ENCODE measurements at places on chromosomes 6 and 20. TPM values are rescaled to one million over a fixed set of nuclear protein-coding genes. Genes with fewer than 3 reads are reported as not detected.

DNA sequence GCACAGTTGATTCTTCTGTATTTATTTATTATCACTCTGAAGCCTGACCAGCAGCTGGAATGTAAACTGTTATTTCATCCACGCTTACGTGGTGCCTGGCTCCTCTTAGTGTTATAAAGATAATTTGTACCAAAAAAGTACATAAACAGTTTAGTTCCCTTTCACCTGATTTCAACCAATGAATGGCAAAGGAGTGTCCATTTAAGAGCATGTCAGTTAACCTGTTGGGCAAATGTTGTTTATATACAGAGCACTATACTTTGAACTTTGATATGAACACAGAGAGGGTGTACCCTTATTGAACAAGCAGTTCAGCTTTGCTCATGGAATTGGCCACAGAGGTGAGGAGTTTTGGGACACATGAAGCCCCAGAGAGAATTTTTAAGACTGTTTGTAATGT is 7.2 kb upstream of the CTCFL start:
- no peak for DNase-seq

The TNF gene
- 18.5 TPM for total RNA-seq

GRCh38 chr6:154847318-154847717 is 114.1 kb downstream of the SCAF8 start:
- DNase-seq = no peak

The NT5E gene
- 30.7 TPM for total RNA-seq

GRCh38 chr20:38156888-38157634 is 8.0 kb downstream of the TGM2 start:
- no peak for DNase-seq

DNA sequence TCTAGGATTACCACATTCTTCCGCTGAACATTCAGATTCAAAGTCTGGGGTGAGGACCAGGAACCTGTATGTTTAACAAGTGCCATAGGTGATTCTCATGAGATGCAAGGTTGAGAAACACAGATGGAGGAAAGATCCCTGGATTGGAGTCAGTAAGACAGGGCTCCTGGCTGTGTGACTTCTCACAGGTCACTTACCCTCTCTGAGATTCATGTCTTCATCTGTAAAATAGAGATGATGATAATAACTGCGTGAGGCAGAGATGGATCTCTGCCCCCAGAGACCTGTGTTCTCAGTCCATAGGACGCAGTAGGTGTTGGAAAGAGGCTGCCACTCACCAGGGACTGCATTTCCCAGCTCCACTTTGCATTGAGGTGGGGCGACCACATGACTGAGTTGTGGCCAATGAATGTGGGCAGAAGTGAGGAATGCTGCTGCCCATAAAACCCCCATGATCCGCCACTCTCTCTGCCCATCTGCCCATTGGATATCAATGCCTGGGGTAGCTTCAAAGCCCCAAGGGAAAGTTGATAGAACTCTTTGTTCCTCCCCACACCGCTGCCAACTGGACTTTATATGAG is 13.6 kb upstream of the GDAP1L1 start:
- no peak for DNase-seq

GRCh38 chr20:872855-873520 is 39.5 kb downstream of the FAM110A start:
- DNase-seq = no peak

Measured in activated naive CD8-positive, alpha-beta T cell treated with anti-CD3 and anti-CD28 coated beads, Interleukin-2, amount 10 ng/mL, durations not matched to agents 7 days and 5 days (primary cell).